AML-193 (cell line): ENCODE measurements at places on chromosomes 5 and 9.
A peak's percentile ranks its signal among the peaks of the same experiment; 100 is the strongest.

DNA sequence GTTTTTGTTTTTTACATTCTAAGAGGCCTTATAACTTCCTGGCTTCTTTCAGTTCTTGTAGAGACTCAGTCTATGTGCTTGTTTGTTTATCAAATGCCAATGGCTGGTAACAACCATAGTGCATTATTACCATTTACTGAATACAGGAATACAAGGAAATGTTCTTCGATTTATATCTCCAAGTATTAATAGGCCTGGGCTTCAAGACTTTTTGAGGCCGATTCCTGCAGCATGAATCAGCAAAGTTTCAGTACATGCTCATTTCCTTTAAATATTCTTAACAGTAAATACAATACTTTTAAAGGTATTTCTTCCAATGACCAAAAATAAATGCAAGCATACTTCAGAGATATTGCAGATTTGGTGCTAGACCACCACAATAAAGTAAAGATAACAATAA lies 535.3 kb downstream of the EFNA5 start:
- no peak for DNase-seq

- DNase-seq: no peak
These were observed 41.8 kb downstream of the CCL28 start for GRCh38 chr5:43370352-43370751.

DNA sequence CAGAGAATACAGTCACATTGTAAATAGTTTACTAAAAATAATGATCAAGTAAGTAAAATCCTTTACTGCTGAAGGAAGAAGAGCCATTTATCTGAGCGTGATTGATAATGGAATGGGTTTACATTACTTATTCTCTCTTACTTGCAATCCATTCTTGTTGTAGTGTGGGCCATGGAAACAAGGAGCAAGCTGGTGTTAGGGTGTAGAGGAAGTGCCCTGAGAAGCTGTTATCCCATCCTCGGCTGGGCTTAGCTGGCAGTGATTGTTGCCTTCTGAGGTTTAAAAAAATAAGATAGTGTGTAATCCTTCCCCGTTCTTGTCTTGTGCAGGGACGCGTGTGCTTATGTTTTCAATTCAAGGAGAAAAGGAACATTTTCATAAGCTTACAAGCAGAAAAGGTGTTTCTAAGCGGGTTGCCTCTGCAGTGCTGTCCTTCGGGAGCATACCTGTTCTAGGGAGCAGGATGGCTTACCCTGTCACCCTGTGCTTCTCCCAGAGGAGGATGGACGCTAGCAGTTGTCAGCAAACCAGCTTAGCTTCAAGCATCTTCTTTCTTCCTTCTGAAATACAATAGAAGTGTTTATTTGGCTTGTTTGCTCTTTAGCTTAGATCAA lies 188.3 kb downstream of the ARHGEF28 start:
- no peak for DNase-seq

DNA sequence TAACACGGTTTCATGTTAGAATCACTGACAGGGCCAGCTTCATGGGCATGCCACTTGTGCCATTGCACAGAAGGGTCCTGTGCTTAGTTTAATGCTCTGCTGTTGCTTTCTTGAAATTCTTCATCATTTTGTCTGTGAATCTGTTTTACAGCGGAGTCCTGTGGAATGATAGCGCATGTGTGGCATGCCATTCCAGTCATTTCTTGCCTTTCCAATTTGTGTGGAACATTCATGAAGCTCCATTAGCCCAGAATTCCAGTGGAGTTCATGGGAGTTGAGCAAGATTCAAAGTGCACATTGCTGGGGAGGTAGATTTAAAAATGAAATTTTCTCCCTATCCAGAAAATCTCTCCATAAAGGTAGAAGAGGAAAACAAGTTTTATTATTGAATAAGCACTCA lies 43.4 kb upstream of the NREP start:
- DNase-seq: no peak

DNA sequence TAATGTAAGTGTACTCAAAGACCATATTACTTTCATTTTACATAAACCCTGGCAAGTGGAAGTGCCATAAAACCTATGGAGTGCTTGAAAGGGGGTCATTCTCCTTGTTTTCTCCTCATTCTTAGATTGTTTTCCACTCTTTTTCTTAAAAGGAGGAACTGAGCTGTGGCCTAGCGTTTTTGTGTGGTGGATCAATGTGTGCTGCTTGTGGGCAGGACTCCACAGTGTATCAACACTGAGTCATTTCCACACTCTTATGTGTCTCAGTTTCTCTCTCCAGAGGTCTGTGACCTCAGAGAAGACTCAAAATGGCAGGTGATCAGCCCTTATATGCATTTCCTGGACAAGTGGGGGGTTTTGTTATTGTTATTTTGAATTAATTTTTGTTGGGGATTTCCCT lies 516.1 kb upstream of the CDH10 start:
- no peak for DNase-seq

DNA sequence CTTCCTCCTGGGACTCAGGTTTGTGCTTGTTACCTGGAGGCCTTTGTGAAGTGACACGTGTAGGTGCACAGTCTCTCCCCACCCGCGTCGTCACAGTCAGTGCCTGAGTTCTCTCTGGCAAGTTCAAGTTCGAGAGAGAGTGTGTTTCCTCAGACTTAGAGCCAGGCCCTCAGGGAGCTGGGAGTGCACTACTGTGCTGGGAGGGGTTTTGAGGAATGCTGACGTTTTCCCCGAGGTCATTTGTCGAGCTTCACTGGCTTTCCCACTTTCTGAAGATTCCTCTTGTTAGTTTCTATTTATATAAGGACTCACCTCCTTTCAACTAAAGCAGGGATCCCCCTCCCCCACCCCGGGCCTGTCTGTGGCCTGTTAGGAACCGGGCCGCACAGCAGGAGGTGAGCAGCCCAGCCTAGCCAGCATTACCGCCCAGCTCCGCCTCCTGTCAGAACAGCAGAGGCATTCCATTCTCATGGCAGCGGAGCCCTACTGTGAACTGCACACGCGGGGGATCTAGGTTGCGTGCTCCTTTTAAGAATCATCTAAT lies 209.2 kb downstream of the DIRAS2 start:
- DNase-seq: no peak

DNA sequence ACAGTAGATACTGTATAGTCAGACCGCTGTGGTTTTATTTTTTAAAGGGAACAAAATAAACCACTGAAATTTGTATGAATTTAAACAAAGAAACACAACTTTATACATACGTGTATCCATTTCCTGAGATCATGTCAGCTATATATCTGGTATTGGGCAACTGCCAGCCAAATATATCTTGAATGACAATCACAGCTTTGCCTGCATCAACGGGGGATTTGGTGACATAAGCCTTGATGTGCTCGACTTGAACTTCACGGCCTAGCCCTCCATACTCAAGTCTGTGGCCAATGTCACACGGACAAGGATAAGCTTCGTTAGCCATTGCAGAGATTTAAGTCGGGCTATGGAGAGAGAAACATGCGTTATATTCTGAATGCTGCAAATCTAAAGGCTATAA lies 17.3 kb downstream of the CMBL start:
- no peak for DNase-seq

DNA sequence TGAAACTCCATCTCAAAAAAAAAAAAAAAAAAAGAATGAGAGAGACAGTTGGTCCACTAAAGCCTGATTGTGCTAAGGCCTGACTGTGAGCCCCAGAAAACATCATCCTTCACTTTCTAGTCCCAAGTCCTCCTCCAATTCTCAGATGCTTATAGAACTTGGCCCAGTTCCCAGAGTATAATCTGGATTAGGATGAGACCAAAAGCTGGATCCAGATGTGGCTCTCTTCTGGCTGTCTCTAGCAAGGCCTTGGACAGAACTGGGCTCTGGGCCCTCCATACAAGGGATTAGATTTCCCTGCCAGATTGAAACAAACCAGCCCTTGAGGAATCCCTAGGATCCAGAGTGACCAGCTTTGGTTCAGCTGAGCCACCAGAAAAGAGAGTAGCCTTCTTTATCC lies 98.4 kb upstream of the ZNF366 start:
- DNase-seq: no peak

GRCh38 chr5:39570403-39571027 lies 145.7 kb upstream of the DAB2 start:
- DNase-seq: peak; percentile 49

- no peak for DNase-seq
These were observed 561.1 kb downstream of the RAB3C start for GRCh38 chr5:59143926-59144333.

- no peak for DNase-seq
These were observed 171.2 kb downstream of the GAPVD1 start for GRCh38 chr9:125432715-125433385.

- no peak for DNase-seq
These were observed 126.5 kb downstream of the RPS23 start for GRCh38 chr5:82151662-82152061.

DNA sequence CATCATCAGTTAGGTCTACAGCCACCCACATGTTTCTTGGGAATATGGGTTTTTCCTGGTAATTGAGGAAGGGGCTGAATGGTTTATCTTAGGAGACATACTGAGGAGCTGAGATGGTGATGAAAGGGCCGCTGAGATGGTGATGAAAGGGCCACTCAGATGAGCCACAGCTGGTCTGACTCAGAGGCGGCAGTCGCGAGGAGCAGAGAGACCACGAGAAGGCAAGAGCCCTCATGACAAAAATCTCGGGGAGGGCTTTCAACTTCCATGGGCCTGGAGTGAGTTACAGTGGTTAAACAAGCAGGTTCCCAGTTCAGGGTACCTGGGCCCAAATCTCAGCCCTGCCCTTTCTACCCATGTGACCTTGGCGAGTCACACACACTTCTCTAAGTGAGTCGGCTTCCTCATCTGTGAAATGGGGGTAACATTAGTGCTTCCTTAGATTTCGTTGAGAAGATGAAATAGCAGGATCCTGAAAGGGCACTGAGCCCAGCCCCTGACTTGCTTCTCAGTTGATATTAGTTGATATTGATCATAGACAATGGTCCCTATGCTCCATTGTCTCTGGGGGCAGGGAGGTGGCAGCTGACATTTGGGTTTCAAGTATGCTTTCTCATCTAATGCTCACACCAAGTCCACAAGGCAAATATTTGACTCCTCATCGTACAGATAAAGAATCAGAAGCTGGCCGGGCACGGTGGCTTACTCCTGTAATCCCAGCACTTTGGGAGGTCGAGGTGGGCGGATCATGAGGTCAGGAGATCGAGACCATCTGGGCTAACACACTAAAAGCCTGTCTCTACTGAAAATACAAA lies 169.5 kb downstream of the RGS3 start:
- no peak for DNase-seq

DNA sequence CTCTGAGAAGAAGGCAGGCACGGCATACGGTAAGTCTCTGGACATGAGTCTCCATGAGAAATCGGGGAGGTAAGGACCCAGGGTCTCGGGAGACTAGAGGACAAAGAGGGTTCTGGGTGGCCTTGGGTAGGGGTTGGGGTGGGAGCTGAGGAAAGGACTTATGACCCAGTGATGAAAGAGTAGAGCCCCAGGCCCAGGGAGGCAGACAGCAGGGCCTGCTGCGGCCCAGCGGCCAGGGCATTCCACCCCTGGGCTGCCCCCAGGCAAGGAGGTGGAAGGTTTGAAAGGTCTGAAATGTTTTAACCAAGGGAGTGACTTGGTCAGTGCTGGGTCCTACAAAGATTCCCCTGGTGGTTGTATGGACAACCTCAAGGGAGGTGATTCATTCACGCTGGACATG lies 89.1 kb downstream of the CRB2 start:
- DNase-seq: no peak

- no peak for DNase-seq
These were observed 1.0 kb downstream of the FAM200C start for GRCh38 chr5:160398806-160399205.

GRCh38 chr5:107100121-107100520 lies 570.6 kb downstream of the EFNA5 start:
- no peak for DNase-seq

GRCh38 chr5:132655821-132656773 lies 1.9 kb upstream of the IL13 start:
- no peak for DNase-seq

DNA sequence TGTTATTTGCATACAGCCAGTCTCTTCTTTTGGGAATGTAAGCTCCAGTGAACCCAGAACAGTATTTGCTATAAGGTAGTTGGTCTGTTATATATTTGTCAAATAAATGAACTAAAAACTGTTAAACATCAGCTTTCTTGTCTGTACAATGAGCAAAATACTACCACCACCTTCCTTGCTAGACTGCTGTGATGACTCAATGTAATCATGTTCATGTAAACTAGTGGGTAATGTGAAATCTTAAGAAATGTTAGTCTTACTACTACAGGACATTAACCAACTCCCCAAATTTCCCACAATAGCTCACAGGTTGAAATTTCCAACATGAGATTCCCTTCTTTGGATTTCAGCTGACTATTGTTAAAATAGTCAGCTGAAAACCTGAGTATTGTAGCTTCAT lies 176.1 kb downstream of the TRPM3 start:
- DNase-seq: no peak

GRCh38 chr5:163915481-163915961 lies 410.1 kb downstream of the MAT2B start:
- peak; percentile 65 for DNase-seq

DNA sequence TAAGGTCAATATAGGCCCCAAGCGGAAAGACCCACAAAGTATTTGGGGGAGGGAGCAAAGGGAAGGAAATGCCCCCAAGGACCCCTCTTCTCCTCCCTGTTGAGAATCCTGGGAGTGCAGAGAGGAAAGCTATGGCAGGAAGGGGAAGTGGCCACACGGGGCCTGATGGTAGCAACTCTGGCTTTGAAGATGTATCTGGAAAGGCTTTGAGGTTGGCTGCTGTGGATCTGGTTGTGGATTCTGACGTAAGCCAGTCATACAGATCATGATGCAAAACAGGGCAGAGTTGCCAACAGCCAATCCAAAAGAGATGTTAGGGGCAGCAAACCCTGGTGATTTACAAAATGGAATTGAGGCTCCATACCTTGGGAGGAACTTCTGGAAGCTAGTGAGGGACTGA lies 108.8 kb downstream of the PRKACG start:
- DNase-seq: peak; percentile 14

- no peak for DNase-seq
These were observed 39.7 kb downstream of the EGFLAM start for GRCh38 chr5:38297830-38298608.

DNA sequence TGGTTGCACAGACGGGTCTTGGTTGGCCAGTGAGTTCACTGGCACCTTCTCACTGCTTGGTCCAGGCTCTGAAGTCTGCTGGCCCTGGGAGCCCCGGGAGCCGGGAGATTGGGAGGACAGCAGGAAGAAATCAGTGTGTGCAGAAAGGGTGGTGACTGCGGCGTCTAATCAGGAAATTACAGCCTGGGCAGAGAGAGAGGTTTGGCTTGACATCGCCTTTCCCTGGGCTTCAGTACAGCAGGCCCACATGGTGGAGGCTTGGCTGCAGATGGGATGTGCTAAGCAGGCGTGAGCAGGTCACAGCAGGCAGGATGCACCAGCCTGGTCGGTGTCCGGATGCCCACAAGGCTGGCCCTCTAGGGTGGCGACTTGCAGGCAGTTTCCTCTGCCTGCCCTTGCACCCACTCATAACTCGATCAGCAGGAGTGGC lies 17.2 kb downstream of the PITX1 start:
- no peak for DNase-seq
